SK-MEL-5 (cell line): ENCODE measurements at places on chromosomes 16 and 17. TPM values are rescaled to one million over a fixed set of nuclear protein-coding genes. Genes with fewer than 3 reads are reported as not detected.

TP53TG3C gene
- total RNA-seq = not detected in 2 replicates

SLFN14 gene
- total RNA-seq = not detected in 2 replicates

SLC2A4 gene
- 0.79 and 1.1 TPM in 2 replicates for total RNA-seq

SLC16A3 gene
- total RNA-seq = 9.6 and 12.8 TPM in 2 replicates

ATP1B2 gene
- total RNA-seq = 0.27 and 0.85 TPM in 2 replicates
